ENCODE measurements at places on chromosomes 1 and 21.

- no peak for DNase-seq
Observed at GRCh38 chr1:8870616-8871538, 7.6 kb downstream of the ENO1 start.

DNA sequence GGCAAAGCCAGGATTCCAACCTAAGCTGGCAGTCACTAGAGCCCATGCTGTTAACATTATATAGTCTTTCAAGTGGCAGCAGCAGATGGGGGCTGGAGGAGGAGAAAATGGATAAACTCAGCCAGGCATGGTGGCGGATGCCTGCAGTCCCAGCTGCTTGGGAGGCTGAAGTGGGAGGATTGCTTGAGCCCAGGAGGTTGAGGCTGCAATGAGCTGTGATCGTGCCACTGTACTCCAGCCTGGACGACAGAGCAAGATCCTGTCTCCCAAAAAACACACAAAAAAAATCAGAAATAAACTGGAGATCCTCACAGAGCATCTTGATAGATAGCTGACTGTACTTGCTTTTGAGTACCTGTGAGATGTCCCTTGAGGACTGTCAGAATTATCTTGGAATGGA, 13.4 kb upstream of the WDR26 start:
- no peak for DNase-seq

DNA sequence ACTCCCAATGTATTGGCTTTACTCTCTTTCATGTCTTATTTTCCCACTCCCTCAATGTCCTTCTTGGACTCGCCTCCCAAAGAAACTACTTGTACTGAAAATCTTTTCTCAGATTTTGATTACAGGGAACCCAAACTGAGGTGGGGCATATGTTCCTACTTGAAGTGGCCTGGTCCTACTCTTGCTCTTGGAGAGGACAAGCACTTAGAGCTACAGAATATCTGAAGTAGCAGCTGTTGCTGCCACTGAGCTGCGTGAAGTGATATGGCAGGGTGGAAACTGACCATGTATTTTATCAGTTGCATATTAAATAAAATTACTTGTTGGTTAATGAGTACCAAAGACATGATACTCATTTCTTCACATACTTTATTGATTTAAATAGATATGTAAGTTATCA, 129.5 kb downstream of the TSEN15 start:
- no peak for DNase-seq

- no peak for DNase-seq
Observed at GRCh38 chr1:45259053-45259452, 52.6 kb upstream of the ZSWIM5 start.

GRCh38 chr1:183806675-183807074, 1.8 kb downstream of the RGL1 start:
- DNase-seq = no peak

DNA sequence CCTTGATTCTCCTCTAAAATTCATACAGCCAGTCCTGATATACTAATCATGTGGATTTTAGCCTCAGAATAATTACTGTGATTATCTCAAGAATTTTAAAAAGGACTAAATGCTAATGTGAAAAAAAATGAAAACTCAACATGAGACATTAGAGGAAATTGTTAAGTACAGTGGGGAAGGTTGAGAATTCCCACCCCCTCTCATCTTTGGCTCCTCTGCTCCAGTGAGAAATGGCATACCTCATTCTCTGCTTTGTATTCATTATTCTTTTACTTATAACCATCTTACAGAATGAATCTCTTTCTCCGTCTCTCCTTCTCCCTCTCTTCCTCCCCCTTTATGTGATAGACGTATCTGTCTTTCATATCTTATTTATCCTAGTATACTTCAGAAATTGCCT, 70.9 kb downstream of the DIRAS3 start:
- no peak for DNase-seq

DNA sequence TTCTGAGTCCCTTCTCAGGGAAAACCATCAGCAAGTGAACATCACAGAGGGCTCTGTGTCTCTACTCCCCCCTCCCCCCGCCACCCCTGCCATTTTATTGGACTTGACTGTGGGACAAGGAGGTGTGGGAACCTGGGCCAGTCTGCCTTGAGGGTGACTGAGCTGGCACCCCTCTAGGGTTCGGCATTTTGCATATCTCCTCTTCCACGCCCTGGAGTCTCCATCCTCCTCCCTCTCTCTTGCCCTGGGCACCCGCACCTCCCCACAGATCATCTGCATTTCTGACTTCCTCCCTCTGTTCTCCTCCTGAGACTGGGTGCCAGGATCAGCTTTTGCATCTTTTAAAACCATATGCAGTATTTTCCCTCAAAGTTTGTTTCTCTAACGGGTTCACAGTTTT, 107.1 kb upstream of the ERRFI1 start:
- DNase-seq = no peak

- peak; percentile 15 for DNase-seq
Observed at GRCh38 chr1:17212487-17213121, 7.7 kb downstream of the PADI1 start.

DNA sequence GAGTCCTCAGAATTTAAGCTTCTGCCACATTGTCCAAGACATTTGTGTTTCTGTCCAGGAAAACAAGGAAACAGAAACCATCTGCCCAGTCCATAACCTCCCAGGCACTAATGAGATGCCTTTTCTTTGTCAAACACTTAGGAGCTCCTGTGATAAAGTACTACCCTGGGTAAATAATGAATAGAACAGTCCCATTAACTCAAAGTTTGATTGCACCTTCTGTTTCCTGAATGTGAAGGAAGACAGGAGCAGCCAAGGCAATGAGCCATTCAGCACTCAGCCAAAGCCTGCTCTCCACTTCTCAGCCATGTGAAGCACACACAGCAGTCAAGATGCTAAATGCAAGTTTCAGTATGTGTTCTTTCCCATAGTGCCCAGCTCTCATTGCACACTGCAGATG, 199.8 kb downstream of the SEC16B start:
- DNase-seq = no peak

DNA sequence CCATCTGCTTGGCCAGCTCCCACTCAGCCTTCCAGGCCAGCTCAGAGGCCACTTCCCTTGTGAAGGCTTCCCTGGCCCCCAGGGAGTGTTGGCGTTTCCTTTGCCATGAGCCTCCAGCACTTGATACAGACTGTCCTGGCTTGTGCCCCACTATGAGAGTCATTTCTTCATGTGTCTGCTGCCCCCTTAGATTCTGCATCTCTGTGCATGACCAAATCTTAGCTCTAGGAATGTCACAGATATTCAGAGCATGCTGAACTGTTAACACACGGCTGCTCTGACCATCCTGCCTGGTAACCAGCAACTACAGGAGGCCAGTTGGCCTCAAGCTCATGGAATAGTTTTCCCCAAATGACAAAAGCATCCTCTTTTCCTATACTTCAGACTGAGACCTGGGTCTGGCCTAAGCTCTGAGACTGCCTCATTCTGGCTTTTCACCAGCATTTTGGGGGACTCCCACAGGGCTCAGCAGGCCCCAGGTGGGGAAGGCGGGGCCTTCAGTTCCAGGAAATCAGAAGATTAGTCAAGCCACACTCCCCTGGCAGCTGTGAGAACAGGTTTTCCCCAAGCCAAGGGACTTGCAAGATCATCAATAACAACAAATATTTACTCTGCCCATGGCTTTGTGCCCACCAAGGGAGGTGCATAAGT, 182.6 kb upstream of the EDN2 start:
- DNase-seq = peak; percentile 29

DNA sequence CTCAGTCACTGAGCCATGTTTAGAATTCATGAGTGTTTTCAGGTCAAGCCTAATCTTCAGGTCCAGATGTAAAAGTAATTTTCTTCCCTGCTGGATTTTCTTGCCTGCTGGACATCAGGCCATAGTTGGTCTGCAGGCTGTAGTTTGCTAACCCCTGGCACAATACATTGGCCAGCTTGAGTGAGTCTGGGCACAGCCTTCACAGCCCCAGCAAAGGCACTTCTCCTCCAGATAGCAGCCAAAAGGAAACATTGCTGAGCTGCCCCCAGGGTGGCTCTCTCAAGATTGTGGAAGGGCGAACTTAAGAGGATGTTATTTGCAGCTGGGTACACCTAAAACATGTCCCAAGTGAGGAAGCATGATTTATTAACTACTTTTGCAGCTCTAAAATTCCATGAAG, 126.8 kb downstream of the PIK3R3 start:
- DNase-seq = no peak

- no peak for DNase-seq
Observed at GRCh38 chr1:18542351-18542750, 61.6 kb downstream of the KLHDC7A start.

- DNase-seq = no peak
Observed at GRCh38 chr1:84724128-84724860, 34.0 kb upstream of the SSX2IP start.

DNA sequence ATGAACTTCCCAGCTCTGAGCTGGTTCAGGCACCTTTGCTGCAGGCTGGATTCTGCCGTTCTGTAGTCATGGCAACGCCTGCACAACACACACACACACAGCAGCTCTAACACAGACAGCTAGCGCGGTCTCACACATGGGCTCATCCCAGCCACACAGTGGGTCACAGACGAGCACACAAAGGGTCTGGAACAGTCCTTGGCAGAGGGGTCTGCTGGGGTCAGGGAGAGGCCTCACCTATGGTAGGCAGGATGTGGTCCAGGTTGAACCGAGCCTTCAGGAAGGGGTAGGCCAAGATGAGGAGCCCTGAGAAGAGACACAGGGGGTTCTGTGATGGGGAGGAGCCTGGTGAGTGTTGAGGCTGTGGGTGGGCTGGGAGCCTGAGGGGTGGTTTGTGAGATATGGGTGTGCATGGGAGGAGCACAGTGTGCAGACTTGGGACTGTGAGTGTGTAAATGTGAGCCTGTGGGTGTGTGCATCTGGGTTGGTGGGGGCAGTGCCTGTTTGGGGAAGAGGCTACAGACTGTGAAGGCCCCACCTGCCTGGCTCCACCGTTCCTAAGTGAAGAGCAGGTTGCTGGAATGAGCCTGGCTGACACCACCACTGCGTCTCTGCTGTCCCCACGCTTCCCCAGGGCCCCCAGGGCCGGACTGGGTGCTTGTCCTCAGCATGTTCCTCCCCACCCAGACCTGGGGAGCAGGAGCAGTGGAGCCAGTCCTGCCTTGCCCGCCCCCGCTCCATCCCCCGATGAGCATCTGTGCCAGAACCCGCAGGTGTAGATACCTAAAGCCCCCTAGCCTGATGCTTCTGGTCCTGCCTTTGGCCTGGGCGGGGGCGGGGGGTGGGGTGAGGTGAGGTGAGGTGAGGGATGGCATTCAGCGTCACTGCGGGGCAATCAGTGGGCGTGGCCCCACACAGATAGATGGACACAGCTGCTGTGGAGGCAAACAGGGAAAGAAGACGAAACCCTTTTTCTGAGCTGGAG, 1.5 kb downstream of the KNCN start:
- DNase-seq = peak; percentile 20

- no peak for DNase-seq
Observed at GRCh38 chr1:204752688-204753040, 67.1 kb upstream of the LRRN2 start.

All from NCI-H2081 (cell line).